ENCODE measurements at places on chromosomes 3 and 15. TPM values are rescaled to one million over a fixed set of nuclear protein-coding genes. Genes with fewer than 3 reads are reported as not detected.

Gene SH2D7
- total RNA-seq = not detected

Gene TMEM108
- total RNA-seq = 1.0 TPM

GRCh38 chr3:182618981-182619591 lies 174.2 kb upstream of the ATP11B start:
- peak; percentile 55 for DNase-seq

DNA sequence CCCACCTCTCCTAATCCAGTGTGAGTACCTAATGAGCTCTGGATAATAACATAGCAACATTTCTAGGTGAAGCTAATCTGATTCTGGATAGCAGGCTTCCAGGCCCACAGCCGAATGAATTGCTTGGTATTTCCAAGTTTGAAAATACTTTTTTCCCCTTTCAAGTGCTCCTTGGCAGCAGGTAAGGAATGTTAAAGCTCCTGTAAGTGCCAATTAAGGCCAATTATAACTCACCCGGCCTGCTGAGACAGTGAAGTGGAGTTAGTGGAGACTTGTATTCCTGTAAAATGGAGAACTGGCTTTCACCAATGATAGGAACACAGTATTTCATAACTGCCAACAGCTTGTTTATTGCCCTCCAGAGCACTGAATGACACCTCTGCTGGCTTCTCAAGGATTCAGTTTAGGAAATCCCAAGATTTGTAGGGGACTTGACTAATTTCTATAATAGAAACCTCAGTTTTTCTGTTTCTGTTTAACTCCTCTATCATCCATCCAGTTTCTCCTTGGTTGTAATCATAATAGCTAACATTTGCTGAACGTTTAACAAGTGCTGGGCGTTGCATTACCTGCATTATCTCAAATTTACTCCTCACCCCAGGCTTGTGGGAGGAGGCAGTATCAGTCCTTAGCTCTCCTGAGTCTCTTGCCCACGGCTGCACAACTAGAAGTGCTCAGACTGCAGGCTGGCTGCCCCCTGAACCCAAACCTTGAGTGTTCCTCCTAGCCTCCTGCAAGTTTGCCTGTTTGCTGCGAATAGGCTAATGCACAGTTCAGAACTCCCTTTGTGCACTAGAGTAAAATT lies 52.7 kb upstream of the SCAANT1 start:
- DNase-seq = no peak

Gene VEPH1
- 8.9 TPM for total RNA-seq

Gene AEN
- 23.9 TPM for total RNA-seq
